NCI-H1105 (cell line): ENCODE measurements at places on chromosomes 4 and X.

DNA sequence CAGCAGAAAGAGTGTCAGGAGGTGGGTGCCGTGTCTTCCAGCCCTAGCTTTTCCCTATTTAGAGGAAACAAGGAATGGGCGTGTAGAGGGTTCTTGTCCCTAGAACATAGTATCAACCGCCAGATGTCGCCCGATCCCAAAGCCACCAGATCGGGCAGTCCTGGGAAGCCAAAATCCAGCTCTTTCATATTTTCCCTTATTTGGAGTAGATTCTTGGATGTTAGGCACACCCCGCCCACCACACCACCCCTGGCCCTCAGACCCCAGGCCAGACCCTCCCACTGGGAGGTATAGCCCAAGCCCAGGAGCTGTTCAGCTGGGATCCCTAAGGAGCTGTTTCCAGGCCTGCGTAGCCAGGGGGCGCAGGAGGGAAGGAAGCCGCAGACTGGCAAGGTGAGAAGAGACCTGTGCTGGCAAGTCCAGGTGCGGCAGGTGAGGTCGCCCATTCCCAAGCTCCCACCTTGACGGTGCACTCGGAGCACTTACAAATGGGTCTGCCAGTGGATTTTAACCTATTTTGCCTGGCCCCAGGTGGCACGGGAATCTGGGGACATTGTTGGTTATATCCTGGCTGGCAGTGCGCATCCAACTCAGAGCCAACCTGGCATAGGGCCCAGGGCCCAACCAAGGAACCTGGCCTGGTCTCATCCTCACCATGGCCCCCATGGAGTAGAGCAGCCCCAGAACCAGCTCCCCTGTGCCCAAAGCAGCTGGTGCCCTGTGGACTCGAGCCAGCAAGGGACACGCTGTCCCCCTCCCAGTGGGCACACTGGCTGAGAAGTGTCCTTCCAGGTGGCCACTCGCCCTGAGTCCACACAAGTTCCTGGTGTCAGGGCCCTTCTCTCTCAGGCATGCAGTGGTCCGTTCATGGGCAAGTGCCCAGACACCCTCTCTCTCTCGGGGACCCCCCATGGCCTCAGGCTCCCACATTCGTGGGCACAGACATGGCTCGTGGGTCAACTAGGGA, 811 bp downstream of the FLNA start:
- DNase-seq: peak; percentile 85

DNA sequence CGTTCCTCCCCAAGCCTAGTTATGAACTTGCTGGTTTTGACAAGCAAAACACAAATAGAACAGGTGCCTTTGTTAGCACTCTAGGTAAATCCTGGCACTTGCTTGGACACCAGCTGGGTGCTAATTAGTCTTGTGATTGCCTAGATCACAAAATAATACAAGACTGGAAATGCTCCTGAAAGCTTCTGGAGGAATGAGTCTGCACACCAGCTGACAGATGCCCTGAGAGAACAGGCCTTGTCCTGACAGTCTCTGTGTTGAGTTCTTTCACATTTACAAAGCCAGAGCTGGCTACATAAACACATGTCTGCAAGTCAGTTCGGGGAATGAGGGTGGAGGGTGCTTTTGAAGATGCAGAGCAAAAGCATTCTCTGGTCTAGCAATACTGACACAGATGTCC, 93.8 kb downstream of the ELOVL6 start:
- DNase-seq: no peak

- DNase-seq: no peak
These were observed 280.5 kb downstream of the TLL1 start for GRCh38 chr4:166153548-166153947.

DNA sequence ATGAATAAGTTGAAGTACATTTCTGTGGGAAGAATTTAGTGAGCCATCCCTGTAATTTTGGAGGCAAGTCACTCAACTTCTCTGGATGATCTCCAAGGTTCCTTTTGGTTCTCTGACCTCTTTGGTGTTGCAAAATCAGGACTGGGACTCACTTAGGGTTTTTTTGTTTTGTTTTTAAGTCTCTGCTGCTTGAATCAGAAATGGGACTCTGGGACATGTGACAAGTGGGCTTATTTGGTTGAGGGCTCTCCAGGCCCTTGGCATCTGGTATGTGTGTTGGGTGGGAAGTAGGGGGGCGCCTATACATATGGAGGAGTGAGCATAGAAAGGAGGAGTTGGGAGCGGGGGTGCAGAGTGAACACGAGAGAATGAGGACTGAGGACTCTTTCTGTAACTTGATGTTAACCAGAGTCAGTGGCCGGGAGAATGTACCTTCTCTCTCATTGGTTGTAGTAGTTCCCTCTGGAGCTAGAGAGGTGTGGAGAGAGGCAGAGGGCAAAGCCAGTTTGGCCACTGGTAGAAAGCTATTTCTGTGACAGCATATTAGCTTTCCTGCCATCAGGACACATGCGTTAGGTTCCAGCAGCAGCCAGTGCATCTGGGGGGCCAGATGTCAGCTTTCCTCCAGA, 1.9 kb downstream of the ARHGAP10 start:
- DNase-seq: no peak

DNA sequence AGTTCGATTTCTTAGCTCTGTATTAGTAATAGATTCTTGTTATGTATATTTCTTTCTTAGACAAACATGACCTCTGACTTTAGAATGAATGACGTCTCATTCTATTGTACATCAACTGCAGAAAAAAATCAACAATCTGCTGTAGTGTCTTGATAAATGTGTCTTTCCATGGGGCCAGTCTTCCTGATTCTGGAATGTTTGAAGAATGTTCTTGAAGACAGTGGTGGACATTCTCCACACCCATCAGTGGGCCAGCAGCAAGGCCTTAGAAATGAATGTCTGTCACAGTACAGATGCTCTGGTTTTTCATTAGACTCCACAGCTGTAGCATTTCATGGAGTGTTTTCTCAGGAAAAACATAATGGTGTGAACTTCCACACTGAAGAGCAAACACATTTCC, 63.2 kb upstream of the FAM47B start:
- DNase-seq: no peak

DNA sequence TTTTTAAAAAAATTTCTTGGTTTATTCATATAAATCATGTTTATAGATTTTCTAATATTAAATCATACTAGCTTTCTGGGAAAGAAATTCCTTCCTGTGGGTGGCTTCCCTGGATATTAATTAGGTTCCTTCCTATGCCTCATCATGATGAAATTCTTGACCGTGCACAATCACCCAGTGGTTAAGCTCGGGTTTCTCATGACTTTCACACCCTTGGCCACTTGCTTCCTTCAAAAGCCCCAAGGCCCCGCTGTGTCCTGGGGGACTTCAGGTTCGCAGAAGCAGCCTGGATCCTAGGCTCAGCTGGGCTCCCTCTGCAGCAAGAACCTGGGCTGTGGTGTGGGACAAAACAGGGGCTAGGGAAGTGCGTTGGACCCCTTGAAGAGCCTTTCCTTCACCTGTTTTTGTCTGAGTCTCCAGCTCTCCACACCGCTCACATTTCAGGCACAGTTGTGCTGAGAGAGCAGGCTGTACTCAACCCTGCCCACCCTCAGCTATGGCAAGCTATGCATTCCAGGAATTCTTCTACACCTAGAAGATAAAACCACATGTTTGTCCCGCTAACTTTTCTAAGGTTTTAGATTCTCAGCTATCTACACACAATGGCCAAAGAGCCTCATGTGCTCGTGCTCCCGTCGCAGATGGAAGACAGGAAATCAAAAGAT, 48.9 kb upstream of the TMSB15B start:
- no peak for DNase-seq

GRCh38 chr4:74042681-74043080, 4.2 kb upstream of the CXCL3 start:
- no peak for DNase-seq

DNA sequence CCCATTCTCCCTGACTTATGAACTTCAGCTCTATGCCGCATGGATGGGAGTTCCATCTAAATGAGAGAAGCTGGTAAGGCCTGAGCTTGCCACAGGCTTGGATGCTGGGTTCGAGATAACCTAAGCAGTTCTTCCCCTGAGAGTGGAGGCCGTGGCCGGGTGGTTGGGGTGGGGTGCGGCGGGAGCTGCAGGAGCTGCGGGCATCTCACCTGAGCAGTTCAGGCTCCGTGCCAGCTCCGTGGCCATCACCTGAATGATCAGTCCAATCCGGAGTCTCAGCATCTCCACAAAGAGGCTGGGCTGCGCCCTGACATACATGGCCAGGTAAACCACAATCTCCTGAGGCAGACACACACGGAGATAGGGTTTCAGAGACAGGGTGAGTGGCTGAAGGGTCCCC, 77.6 kb downstream of the PHKA2 start:
- no peak for DNase-seq

GRCh38 chr4:45778514-45778913, 345.3 kb downstream of the GABRG1 start:
- DNase-seq: no peak

GRCh38 chr4:88616275-88617150, 24.2 kb downstream of the HERC3 start:
- DNase-seq: no peak

DNA sequence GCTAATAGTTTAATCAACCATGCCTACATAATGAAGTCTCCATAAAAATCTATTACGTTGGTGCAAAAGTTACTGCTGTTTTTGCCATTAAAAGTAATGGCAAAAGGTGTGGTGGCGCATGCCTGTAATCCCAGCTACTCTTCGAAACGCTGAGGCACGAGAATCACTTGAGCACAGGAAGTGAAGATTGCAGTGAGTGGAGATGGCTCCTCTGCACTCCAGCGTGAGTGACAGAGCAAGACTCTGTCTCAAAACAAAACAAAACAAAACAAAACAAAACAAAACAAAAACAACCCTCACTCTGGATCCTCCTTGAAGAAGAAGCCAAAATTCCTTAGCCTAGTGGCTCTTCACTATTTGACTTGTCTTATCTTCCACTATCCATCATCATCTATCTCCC, 78.0 kb downstream of the MSN start:
- DNase-seq: no peak

GRCh38 chr4:109658871-109659410, 44.3 kb downstream of the CASP6 start:
- DNase-seq: no peak

DNA sequence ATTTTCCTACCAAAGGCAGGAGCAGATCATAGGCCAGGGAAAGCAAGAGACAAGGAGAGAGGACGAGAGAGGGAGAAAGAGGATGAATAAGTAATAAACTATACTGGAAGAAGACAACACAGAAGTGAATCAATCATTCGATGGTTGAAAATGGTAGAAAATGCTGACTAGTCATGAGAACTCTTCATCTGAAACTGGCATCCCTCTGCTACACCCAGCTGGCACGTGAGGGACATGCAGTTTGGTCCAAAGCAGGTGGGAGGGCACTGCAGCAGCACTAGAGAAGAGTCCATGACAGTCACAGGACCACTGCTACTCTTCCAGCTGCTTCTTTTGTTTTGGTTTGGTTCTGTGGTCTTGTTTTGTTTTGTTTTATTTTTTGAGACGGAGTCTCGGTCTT, 74.1 kb downstream of the AFAP1 start:
- DNase-seq: no peak

GRCh38 chrX:135974279-135974856, 580 bp upstream of the MMGT1 start:
- DNase-seq: peak; percentile 67

GRCh38 chr4:11739992-11740391, 311.3 kb upstream of the HS3ST1 start:
- no peak for DNase-seq

DNA sequence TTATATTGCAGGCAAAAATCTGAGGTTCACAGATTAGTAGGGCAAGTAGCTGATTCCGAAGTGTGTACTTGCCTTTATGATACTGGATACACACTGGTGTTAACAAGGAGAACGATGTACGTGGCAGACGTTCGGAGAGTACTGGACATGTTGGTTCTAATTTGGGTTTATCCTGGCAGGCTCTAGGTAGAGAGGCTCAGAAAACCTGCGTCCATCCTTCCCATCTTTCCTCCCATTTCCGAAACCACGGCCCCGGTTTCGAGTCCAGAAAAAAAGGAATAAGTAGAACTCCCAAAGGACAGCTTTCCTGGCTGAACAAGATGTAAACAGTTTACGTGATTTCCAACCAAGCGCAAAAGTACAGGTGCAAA, 351 bp upstream of the SLC30A9 start:
- DNase-seq: no peak

DNA sequence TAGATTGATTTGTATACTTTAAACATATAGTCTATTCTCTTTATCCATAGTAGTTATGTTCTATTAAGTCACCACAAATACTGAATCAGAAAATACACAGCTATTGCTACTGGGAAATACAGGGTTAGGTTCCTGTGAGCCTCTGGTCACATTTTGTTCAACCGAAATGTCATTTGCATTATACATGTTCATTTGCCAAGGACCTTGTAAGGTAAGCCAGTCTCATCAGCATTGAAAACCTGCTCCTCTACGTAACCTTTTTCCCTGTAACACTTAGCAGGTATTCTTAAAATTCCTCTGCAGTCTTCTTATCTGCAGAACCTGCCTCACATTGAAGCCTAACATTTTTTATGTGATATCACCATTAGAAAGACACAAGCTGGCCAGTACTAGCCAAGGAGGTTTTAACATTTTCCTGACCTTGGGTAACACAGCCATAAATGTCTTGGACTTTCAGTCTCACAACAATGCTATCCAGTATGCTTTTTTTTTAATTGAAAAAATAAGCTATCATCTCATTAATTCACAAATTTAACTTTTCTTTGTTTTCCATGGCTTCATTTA, 765.7 kb upstream of the IGFBP7 start:
- DNase-seq: no peak

DNA sequence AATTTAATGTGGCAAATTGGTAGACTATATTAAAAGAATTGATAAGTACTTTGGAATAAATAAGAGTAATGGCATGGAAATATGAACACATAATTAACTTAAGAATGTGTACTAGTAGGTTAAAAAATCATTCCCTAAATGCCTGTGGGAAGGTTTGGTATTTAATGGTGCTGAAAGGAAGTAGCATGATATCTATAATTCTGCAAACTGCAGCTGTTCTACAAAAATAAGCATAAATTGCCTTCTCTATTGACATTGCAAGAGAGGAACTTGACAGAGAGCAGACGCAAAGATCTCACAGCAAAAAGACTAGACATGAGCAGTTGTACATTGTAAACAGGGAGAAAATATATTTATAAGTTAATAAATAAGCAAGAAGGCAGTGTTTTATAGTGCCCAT, 752.5 kb upstream of the PCDH10 start:
- no peak for DNase-seq

DNA sequence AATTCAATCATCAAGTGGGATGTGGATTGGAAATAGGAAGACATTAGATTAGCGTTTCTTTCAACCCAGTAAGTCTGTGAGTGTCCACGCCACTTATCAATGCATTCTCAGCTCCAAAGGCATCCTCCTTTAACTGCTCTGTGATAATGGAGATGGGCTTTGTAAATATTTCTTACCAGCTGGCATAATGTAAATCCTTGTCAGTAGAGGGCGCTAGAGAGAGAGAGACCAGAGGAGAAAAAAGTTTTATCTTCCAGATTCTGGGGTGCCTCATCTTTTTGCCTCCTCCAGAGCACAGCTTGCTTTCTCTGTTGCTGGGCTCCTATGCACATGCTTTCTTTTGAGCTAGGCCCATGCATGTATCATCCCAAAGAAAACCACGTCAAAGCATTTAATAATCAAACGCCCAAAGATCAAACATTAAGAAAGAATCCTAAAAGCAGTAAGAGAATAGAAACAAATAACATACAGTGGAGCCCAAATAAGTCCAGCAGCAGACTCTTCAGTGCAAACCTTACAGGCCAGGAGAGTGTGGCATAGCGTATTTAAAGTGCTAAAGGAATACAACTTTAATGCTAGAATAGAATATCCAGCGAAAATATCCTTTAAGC, 9.6 kb upstream of the MTMR1 start:
- peak; percentile 63 for DNase-seq

GRCh38 chr4:74805601-74806000, 11.3 kb upstream of the BTC start:
- no peak for DNase-seq
